ENCODE measurements at places on chromosomes 6 and 20.

- no peak for DNase-seq
Observed at GRCh38 chr6:106748547-106749207, 119.3 kb downstream of the QRSL1 start.

GRCh38 chr20:61370841-61371303 lies 118.8 kb downstream of the CDH4 start:
- DNase-seq = no peak

GRCh38 chr6:111718326-111718725 lies 112.6 kb upstream of the TRAF3IP2 start:
- no peak for DNase-seq

DNA sequence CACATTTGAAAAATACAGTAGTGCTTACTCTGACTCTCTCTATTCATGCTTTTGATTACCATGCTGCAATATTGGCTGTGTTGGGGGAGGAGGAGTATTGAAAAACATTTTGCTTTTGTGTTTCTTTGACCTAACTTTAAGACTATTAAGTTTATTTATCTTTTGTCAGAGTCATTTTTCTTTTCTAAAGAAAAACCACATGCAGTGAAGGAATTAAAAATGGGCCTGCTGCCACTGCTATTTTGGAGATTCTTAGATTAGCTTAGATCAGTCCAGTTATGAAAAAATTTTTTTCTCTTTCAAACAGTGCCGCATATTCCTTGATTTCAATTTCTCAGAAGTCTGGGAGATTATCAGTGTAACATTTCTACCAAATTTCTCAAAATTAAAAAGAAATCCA lies 36.1 kb downstream of the BCKDHB start:
- no peak for DNase-seq

- no peak for DNase-seq
Observed at GRCh38 chr20:13221313-13221672, 219 bp downstream of the ISM1 start.

- no peak for DNase-seq
Observed at GRCh38 chr6:148808786-148809304, 62.0 kb downstream of the UST start.

All from KBM-7 (cell line).